Anterior cingulate cortex (tissue), 58 donors: ENCODE measurements at places on chromosomes 3 and 15.

DNA sequence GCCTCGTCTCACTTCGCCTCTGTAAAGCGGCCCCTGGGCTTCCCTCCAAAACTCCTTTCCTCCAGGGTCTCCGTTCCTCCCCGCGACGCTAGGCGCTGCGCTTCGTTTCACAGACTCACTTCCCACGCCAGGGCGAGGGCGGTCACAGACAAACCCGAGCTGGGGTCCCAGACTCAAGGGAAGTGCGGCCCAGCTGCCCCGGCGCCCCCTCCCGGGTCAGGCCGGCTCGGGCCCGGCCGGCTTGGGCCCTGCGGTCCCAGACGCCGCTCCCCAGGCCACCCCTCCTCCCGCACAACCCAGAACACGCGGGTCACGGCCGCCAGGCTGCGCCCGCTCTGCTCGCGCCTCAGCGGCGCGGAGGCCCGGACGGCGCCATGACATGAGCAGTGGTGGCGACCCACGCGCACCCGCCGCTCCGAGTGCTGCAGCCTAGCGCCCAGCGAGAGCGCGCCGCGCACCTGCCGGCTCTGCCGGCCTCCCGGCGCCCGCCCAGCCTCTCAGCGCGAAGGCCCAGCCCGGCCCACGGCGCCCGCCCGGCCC lies 547 bp downstream of the NUP210 start:
- peak; percentile 50 for DNase-seq

GRCh38 chr3:99678023-99678422 lies 39.6 kb downstream of the COL8A1 start:
- DNase-seq, result no peak

DNA sequence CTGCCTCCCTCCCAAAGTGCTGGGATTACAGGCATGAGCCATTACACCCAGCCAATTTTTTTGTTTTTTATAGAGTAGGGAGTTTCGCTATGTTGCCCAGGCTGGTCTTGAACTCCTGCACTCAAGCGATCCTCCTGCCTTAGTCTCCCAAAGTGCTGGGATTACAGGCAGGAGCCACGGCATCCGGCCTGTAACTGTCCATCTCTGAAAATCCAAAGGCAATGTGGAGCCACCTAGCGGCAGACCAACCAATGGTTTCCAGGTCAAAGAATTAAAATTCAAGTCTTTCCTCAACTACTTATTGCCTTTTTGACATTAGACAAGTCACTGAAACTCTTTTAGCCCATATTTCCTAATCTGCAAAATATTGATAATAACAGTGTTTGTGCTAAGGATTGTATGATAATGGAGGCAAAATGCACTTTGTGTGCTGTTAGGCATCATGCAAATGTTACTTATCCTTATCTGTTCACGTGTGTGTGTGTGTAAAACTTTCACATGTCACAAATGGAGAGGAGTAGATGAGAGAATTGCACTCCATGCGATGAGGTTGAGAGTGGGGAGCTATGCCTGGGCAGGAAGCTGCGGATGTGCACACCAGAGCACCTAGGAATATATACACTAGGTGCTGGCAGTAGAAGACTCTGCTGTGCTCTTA lies 48.7 kb downstream of the COL8A1 start:
- no peak for DNase-seq

DNA sequence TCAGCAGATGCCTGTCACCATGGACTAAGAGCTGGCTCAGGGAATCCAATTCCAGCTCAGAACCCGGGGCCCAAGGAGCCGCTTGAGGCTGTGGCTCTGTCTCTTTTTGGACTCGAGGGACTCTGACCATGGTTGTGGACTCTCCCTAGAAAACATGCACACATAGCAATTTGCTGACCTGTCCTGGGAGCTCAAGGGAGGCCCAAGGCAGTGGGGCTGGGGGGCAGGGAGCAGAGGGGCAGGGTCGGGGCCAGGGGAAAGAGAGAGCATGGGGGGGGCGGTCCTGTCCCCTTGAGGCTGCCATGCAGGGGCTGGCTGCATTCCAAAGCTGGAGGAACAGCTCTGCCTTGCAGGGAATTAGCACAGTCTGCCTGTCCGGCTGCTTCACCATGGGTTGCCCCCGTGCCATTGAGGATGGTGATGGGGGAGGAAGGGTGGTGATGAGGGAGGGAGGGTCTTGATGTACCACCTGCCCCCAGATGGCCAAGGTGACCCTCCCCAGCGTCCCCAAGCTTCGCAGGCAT lies 190.1 kb downstream of the GOLGA6L6 start:
- no peak for DNase-seq

DNA sequence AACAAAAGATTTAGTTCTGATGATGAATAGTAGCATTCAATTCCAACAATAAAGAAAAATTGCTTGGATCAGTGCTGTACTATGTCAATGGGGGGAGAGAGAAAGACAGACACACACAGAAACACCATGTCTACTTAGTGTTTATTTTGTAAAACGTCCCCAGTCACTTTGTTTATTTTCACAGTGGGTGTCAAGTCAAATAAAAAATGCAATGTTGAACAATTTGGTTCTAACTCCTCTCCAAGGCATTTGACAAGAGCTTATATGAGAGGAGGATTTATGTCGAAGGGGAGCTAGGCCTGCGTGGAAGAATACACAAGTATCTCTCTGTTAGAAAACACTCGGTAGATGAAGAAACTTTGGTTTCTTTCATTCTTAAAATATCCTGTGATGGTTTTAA lies 201.7 kb upstream of the SLC2A2 start:
- DNase-seq, result no peak
